Activated CD4-positive, alpha-beta memory T cell treated with anti-CD3 and anti-CD28 coated beads, Interleukin-2, amount 10 ng/mL, durations not matched to agents 7 days and 5 days (primary cell): ENCODE measurements at places on chromosomes 2 and 18. TPM values are rescaled to one million over a fixed set of nuclear protein-coding genes. Genes with fewer than 3 reads are reported as not detected.

Gene SULT1C4
- total RNA-seq: not detected

- peak; percentile 22 for DNase-seq
Measured at GRCh38 chr2:73111073-73112025, 1.4 kb downstream of the RAB11FIP5 start.

GRCh38 chr18:3246635-3247239, 864 bp upstream of the MYL12A start:
- DNase-seq: peak; percentile 34

Gene HOXD12
- total RNA-seq: not detected
